ENCODE measurements at places on chromosomes 6 and 20. TPM values are rescaled to one million over a fixed set of nuclear protein-coding genes. Genes with fewer than 3 reads are reported as not detected.

CTCFL gene
- total RNA-seq = not detected

HLA-DQA2 gene
- not detected for total RNA-seq

KCNK16 gene
- total RNA-seq = not detected

PNLDC1 gene
- not detected for total RNA-seq

SLCO4A1 gene
- total RNA-seq = 3.8 TPM

GRM1 gene
- total RNA-seq = under 0.01 TPM

HLA-DRB1 gene
- 0.09 TPM for total RNA-seq

RIPOR3 gene
- total RNA-seq = under 0.01 TPM

LGSN gene
- total RNA-seq = not detected

TEAD3 gene
- total RNA-seq = 0.27 TPM

BCAS1 gene
- total RNA-seq = not detected

Measured in endothelial cell of coronary artery (primary cell).